NCI-H1694 treated with DMSO at 0.1 percent for 48 hours (cell line): ENCODE measurements at places on chromosomes 16 and 17.

- no peak for DNase-seq
These were observed 67.8 kb upstream of the TBX2 start for GRCh38 chr17:61331886-61332285.

DNA sequence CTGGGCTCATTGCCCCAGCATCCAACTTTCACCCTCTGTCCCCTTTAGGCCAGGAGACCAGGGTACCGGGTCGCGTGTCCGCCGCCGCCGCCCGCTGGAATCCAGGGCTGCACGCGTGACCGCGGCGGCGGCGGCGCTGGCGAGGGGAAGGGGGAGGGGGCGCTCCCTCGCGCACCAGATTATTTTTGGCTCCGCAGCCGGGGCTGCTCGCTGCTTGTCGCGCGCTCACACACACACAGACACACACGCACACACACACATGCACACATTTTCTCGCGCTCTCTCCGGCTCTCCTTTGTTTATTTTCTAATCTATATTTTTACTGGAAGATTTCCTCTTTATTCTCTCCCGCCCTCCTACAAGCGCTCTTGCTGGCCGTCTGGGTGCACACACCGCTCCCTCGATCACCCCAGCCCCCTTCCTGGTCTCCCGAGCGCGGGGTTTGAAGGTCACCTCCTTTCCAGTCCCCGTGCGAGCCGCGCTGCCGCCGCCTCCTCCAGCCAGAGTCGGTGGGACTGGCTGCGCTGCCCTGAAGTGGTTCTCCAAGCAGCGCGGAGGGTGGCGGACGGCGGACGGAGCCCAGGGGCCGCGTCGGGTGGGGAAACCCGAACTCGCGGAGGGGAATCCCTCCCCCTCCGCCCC lies 921.4 kb upstream of the EEF2KMT start:
- no peak for DNase-seq

DNA sequence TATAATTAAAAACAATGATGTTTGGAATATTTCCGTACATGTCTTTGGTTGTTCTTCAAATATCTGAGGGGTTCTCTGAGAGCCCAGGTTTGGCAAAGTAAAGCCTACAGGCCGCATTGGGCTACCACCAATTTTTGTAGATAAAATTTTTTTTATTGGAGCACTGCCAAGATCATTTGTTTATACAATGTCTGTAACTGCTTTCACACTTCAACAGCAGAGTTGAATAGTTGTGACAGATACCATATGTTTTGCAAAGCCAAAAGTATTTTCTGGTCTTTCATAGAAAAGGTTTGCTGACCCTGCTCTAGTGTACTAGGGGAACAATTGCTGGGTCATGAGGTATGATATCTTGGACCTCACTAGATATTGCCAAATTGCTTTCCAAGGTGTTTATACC lies 10.5 kb downstream of the PPM1D start:
- DNase-seq: peak; percentile 51

GRCh38 chr16:20042848-20043247 lies 30.8 kb downstream of the GPR139 start:
- DNase-seq: no peak

DNA sequence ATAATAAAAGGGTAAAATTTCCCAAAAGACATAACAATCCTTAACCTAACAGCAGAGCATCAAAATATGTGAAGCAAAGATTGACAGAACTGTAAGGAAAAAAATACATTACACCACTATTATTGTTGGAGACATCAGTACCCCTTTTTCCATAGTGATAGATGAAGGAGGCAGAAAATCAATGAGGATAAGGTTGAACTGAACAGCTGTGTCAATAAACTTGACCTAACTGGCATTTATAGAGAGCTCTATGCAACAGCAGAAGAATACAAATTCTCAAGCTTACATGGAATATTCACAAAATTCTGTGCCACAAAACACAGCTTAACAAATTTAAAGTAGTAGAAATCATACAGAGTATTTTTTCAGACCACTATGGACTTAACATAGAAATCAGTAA lies 195.0 kb upstream of the ELAC2 start:
- DNase-seq: no peak

GRCh38 chr16:68183046-68183445 lies 52.9 kb downstream of the ESRP2 start:
- no peak for DNase-seq
